ENCODE measurements at places on chromosomes 1 and 21. TPM values are rescaled to one million over a fixed set of nuclear protein-coding genes. Genes with fewer than 3 reads are reported as not detected.

The NHLH1 gene
- total RNA-seq, result not detected

The C8B gene
- total RNA-seq, result not detected

The SLC45A1 gene
- total RNA-seq, result 1.5 TPM

The LRRN2 gene
- 1.9 TPM for total RNA-seq

The SMCP gene
- total RNA-seq, result not detected

- H3K27me3 ChIP-seq, result no peaks in the 10 kb centered on the region
- no peaks in the 10 kb centered on the region for H3K36me3 ChIP-seq
- no peak overlapping the region for H3K4me3 ChIP-seq
- no peak overlapping the region for H3K27ac ChIP-seq
- H3K4me1 ChIP-seq, result no peaks in the 10 kb centered on the region
These were observed 3.2 kb downstream of the HAO2 start for GRCh38 chr1:119371815-119372214.

DNA sequence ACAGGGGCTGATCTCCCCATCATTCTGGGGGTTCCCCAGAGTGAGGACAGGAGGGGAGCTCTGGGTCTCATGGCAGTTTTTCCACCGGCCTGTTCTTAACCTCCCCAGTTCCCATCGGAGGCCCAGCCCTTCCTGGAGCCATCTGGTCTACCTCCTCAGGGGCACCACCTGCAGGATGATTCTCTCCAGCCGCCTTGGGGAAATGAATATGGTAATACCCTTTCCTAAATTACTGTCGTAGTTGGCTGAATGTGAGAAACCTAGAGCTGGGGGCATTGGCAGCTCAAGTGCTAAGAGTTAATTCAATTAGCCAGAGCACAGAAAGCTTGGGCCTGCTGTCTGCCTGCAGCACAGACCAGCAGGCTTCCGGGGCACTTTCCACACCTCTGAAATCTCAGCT lies 64.9 kb downstream of the TAS1R2 start:
- H3K36me3 ChIP-seq, result no peaks in the 10 kb centered on the region
- H3K27ac ChIP-seq, result no peak overlapping the region
- no peaks in the 10 kb centered on the region for H3K4me1 ChIP-seq

DNA sequence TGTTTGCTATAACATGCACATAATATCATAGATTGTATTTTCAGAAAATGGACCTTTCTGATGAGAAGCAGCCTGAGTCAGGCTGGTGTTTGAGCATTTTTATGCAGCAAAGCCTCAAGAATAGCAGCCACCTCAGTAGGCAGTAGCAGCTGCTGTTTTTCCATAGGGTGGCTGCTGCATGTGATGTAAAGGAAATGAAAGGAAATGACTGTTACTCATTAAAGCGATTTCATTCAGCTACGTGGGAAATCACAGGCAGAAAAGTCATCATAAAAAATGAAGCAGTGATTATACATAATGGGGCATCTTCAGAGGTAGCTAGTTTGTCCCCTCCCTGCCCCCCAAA lies 110.4 kb downstream of the PATJ start:
- no peak overlapping the region for H3K4me3 ChIP-seq
- no peak overlapping the region for H3K27ac ChIP-seq
- DNase-seq, result no peak
- no peaks in the 10 kb centered on the region for H3K4me1 ChIP-seq
- no peaks in the 10 kb centered on the region for H3K27me3 ChIP-seq
- H3K36me3 ChIP-seq, result no peaks in the 10 kb centered on the region

DNA sequence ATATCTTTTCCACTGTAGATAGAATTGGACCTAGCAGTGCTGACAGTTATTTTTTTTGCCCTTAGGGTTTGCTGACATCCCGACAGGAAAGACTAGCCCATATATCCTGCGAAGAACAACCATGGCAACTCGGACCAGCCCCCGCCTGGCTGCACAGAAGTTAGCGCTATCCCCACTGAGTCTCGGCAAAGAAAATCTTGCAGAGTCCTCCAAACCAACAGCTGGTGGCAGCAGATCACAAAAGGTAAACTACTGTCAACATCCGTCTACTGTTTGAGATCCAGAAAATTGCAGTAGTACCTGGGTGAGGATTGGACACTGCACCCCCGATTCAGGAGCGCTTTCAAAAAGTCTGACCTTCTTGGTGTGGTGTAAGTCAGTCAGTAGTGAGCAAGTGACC lies 55.8 kb downstream of the CENPF start:
- no peak overlapping the region for H3K4me3 ChIP-seq
- H3K27me3 ChIP-seq, result no peaks in the 10 kb centered on the region
- no peaks in the 10 kb centered on the region for H3K4me1 ChIP-seq
- no peak for DNase-seq
- no peaks in the 10 kb centered on the region for H3K36me3 ChIP-seq
- no peak overlapping the region for H3K27ac ChIP-seq

DNA sequence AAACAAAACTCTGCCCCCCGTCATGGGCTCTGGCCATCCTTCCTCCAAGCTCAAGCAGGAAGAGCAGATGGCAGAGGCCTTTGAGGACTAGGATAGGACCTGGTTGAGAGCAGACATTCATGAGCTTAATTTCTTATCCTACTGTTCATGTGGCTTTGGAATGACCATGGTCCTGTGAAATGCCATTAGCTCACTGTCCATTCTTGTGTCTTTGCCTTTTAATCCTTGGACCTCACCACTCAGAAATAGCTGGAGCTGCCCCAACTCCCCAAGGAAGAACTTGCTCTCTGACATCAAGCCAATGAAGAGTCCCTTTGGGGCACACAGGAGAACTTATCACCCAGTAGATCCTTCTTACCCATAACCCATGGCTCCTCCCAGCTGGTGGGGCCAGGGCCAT lies 11.6 kb upstream of the FAM20B start:
- DNase-seq, result no peak
- H3K4me1 ChIP-seq, result peaks cover 12% of the 10 kb centered on the region

GRCh38 chr1:232538224-232538942 lies 91.5 kb downstream of the SIPA1L2 start:
- no peaks in the 10 kb centered on the region for H3K27me3 ChIP-seq
- no peak overlapping the region for H3K27ac ChIP-seq
- DNase-seq, result no peak
- H3K36me3 ChIP-seq, result no peaks in the 10 kb centered on the region
- peaks cover 39% of the 10 kb centered on the region for H3K4me1 ChIP-seq

DNA sequence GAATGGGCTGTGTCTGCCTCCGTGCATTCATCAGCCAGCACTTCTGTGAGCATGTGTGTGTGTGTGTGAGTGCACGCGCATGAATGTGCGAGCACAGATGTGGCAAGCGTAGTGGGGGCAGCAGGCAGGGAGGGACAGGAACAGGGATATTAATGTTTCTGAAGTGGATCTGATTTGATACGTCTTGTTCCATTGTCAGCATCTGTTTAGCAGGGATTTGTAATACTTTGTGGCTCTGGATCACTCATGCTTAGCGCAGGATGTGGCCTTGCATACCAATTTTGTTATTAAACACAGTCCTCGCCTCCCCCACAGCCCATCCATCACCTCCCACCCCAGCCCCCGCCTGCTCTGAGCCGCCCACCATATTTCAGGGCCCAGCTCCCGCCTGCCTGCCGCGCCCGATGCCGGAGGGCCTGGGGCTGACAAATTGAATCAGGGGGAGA lies 52.4 kb downstream of the TMEM53 start:
- H3K27me3 ChIP-seq, result no peaks in the 10 kb centered on the region
- H3K27ac ChIP-seq, result no peak overlapping the region
- H3K4me3 ChIP-seq, result no peak overlapping the region

DNA sequence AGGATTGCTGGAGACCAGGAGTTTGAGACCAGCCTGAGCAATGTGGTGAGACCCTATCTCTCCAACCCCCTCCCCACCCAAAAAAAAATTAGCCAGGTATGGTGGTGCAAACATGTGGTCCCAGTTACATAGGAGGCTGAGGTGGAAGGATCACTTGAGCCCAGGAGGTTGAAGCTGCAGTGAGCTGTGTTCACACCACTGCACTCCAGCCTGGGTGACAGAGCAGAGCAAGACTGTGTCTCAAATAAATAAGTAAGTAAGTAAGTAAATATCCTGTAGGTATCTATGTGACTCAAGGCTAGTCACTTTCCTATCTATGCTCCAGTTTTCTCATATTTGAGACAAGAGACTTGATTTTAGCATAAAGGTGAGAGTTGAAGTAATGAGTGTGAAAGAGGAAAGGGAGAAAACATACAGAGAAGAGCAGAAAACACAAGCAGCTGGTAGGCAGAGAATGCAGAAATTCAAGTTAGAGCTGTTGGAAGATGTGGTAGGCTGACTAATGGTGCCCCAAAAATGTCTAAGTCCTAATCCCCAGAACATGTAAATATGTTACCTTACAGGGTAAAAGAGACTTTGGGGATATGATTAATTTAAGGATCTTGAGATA lies 7.5 kb downstream of the PPP1R12B start:
- H3K4me3 ChIP-seq, result no peak overlapping the region
- peaks cover 21% of the 10 kb centered on the region for H3K4me1 ChIP-seq
- H3K27me3 ChIP-seq, result no peaks in the 10 kb centered on the region
- no peaks in the 10 kb centered on the region for H3K36me3 ChIP-seq

- no peaks in the 10 kb centered on the region for H3K27me3 ChIP-seq
- no peaks in the 10 kb centered on the region for H3K36me3 ChIP-seq
- peaks cover 4% of the 10 kb centered on the region for H3K4me1 ChIP-seq
- DNase-seq, result no peak
These were observed 38.8 kb upstream of the HIVEP3 start for GRCh38 chr1:41957568-41957967.

GRCh38 chr1:93468662-93469061 lies 20.7 kb downstream of the FNBP1L start:
- H3K4me3 ChIP-seq, result no peak overlapping the region
- no peak for DNase-seq
- no peaks in the 10 kb centered on the region for H3K27me3 ChIP-seq
- no peaks in the 10 kb centered on the region for H3K36me3 ChIP-seq
- H3K4me1 ChIP-seq, result peaks cover 17% of the 10 kb centered on the region

- H3K36me3 ChIP-seq, result no peaks in the 10 kb centered on the region
- peaks cover 24% of the 10 kb centered on the region for H3K4me1 ChIP-seq
- H3K27me3 ChIP-seq, result no peaks in the 10 kb centered on the region
- peak; percentile 49 for DNase-seq
- H3K4me3 ChIP-seq, result no peak overlapping the region
These were observed 195.2 kb upstream of the JUN start for GRCh38 chr1:58979086-58979485.

GRCh38 chr1:44798481-44799365 lies 1.5 kb upstream of the PLK3 start:
- no peaks in the 10 kb centered on the region for H3K27me3 ChIP-seq
- peak overlapping the region; percentile 91 for H3K27ac ChIP-seq
- H3K4me1 ChIP-seq, result peaks cover 24% of the 10 kb centered on the region
- no peak for DNase-seq
- no peak overlapping the region for H3K4me3 ChIP-seq

- no peak for DNase-seq
- H3K4me1 ChIP-seq, result no peaks in the 10 kb centered on the region
- no peak overlapping the region for H3K27ac ChIP-seq
- H3K4me3 ChIP-seq, result no peak overlapping the region
- H3K36me3 ChIP-seq, result no peaks in the 10 kb centered on the region
- H3K27me3 ChIP-seq, result no peaks in the 10 kb centered on the region
These were observed 135.9 kb downstream of the HHAT start for GRCh38 chr1:210464519-210465039.

DNA sequence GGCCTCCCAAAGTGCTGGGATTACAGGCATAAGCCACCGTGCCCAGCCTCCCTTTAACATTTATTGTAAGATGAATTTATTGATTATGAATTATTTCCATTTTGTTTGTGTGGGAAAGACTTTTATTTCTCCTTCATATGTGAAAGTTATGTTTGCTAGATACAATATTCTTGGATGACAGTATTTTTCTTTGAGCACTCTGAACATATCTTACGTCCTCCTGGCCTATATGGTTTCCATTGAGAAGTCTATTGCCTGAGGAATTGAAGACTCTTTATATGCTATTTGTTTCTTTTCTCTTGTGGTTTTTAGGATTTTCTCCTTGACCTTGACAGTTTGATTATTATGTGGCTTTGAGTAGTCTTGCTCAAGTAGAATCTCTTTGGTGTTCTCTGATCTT lies 26.8 kb upstream of the HLX start:
- no peak overlapping the region for H3K4me3 ChIP-seq
- H3K27ac ChIP-seq, result no peak overlapping the region
- DNase-seq, result no peak
- H3K27me3 ChIP-seq, result no peaks in the 10 kb centered on the region

GRCh38 chr1:225990705-225991464 lies 8.3 kb downstream of the SDE2 start:
- H3K4me1 ChIP-seq, result peaks cover 6% of the 10 kb centered on the region
- no peaks in the 10 kb centered on the region for H3K27me3 ChIP-seq
- no peak for DNase-seq
- H3K36me3 ChIP-seq, result peaks cover 33% of the 10 kb centered on the region

DNA sequence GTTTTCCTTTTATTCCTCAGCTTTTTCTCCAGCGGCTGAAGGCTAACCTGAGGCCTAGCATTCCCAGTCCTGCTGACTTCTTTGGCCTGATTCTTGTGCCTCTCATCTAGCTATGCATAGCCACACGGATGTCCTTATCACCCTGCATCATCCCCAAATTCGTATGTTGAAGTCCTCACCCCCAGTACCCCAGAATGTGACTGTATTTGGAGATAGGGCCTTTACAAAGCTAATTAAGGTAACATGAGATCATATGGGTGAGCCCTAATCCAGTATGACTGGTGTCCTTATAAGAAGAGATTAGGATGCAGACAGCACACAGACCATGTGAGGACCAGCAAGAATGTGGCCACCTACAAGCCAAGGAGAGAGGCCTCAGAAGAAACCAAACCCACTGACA lies 44.6 kb downstream of the CDCP2 start:
- no peak for DNase-seq
- H3K27ac ChIP-seq, result no peak overlapping the region
- H3K4me3 ChIP-seq, result no peak overlapping the region
- H3K4me1 ChIP-seq, result no peaks in the 10 kb centered on the region
- no peaks in the 10 kb centered on the region for H3K36me3 ChIP-seq
- no peaks in the 10 kb centered on the region for H3K27me3 ChIP-seq

DNA sequence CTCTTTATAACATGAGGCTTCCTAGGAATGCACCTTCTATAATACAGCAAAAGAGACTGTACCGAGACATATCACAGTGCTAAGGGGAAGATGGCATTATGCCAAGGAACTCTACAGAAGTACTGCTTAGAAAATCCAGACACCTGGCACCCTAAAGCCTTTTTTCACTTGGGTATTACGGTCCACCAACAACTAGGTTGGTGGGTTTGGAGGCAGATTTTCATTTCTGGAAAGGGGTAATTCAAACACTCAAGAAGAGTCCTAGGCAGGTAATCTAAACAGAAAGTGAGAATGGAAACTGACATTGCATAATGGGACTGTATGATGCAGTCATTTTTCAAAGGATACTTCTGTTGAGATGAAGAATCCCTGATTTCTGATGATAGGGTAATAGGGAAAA lies 19.6 kb downstream of the SCMH1 start:
- no peak overlapping the region for H3K27ac ChIP-seq
- H3K4me1 ChIP-seq, result peaks cover 18% of the 10 kb centered on the region
- no peaks in the 10 kb centered on the region for H3K36me3 ChIP-seq
- no peak for DNase-seq
- H3K4me3 ChIP-seq, result no peak overlapping the region

GRCh38 chr1:40303051-40303771 lies 13.9 kb downstream of the COL9A2 start:
- no peaks in the 10 kb centered on the region for H3K27me3 ChIP-seq
- DNase-seq, result no peak
- no peak overlapping the region for H3K4me3 ChIP-seq
- no peaks in the 10 kb centered on the region for H3K4me1 ChIP-seq

GRCh38 chr1:33254491-33254890 lies 1.8 kb upstream of the ZNF362 start:
- no peaks in the 10 kb centered on the region for H3K36me3 ChIP-seq
- DNase-seq, result no peak
- peaks cover 19% of the 10 kb centered on the region for H3K4me1 ChIP-seq
- no peaks in the 10 kb centered on the region for H3K27me3 ChIP-seq

GRCh38 chr1:214848101-214848500 lies 234.4 kb upstream of the KCNK2 start:
- no peaks in the 10 kb centered on the region for H3K4me1 ChIP-seq
- H3K27ac ChIP-seq, result no peak overlapping the region
- H3K36me3 ChIP-seq, result no peaks in the 10 kb centered on the region
